ENCODE measurements at places on chromosomes 7 and 10.
A peak's percentile ranks its signal among the peaks of the same experiment; 100 is the strongest.

GRCh38 chr7:17939606-17940301, 540 bp downstream of the SNX13 start:
- DNase-seq, result peak; percentile 37

GRCh38 chr7:95199779-95200558, 124.4 kb downstream of the PON1 start:
- DNase-seq, result peak; percentile 14

- no peak for DNase-seq
These were observed 145.3 kb downstream of the RPS24 start for GRCh38 chr10:78178940-78179339.

- no peak for DNase-seq
These were observed 23.1 kb upstream of the JAZF1 start for GRCh38 chr7:28203508-28204240.

DNA sequence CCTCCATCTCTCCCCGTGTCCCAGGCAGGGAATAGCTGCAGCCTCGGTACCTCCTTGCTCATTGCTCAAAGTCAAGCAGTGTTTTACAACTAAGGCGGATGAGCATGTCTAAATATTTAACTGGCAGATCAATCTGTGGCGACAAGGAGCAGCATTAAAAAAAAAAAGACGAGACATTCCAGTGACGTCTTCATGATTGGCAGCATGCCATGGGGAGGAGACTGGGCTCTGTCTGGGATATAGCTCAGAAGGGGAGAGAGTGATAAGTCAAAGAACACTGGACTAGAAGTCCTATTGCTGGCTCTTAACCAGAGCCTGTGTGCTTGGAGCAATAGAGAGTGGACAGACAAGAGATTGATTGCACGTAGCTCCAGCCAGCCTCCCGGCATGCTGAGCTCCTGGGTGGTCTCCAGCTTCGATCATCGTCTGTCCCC, 287.5 kb upstream of the PODXL start:
- DNase-seq, result no peak

DNA sequence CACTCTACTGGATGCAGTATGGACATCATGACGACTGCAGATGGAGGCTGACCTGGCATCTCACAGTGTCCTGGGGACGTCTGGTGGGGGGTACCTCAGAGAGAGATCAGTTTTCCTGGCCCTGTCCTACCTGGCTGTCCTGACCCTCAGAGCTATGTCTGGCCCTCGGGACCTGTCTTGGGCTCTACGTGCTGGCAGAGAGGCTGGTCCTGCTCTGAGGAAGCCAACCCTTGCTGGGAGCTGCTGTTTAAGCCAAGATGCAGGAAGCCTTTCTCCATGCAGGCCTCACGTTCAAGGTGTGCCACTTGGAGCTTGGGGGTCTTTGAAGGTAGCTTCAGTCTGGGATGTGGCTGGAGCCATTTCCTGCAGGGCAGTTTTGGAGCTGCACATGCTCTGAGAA, 42.1 kb upstream of the CXCL12 start:
- no peak for DNase-seq

DNA sequence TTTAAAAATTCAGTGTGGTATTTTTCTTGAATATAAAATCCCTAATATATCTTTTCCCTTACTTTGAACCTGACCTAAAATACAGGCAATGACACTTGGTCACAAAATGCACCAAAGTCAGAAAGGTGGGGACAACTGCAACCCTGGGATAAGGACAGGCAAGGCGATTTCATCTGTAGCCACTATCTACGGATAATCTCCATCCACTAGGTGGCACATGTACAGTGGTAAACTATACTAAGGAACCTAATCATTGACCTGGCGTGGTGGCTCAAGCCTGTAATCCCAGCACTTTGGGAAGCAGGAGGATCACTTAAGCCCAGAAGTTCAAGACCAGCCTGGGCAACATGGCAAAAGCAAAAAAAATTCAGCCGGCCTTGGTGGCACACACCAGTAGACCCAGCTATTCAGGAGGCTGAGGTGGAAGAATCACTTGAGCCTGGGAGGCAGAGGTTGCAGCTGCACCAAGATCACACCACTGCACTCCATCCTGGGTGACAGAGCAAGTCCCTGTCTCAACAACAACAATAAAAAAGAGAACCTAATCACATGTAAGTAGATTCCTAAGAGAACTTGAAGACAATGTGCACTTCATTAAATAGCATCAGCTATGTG, 98.9 kb downstream of the KMT2C start:
- peak; percentile 22 for DNase-seq

Measured in HTR-8/SVneo (cell line).